NCI-H2029 (cell line): ENCODE measurements at places on chromosomes 13 and 19.

GRCh38 chr19:32388393-32388855 is 17.1 kb upstream of the DPY19L3 start:
- DNase-seq = no peak

GRCh38 chr13:27541386-27541785 is 78.9 kb downstream of the LNX2 start:
- no peak for DNase-seq

- no peak for DNase-seq
These were observed 1618.7 kb downstream of the OLFM4 start for GRCh38 chr13:54647275-54647674.

- peak; percentile 61 for DNase-seq
These were observed 548.2 kb downstream of the GPC5 start for GRCh38 chr13:91946498-91947070.

DNA sequence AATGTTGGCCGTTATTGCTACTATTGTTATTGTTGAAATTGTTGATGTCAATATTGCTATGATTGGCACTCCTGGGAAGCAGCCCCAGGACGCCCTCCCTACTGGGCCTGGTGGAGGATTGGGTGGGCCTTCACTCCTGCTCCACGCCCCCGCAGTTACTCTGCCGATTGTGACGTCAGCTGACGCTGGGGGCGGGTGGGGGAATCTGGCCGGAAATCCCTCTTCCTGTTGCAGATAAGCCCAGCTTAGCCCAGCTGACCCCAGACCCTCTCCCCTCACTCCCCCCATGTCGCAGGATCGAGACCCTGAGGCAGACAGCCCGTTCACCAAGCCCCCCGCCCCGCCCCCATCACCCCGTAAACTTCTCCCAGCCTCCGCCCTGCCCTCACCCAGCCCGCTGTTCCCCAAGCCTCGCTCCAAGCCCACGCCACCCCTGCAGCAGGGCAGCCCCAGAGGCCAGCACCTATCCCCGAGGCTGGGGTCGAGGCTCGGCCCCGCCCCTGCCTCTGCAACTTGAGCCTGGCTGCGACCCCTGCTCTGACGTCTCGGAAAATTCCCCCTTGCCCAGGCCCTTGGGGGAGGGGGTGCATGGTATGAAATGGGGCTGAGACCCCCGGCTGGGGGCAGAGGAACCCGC is at the start of gene ETV2:
ETV2 (plus strand) TSS at position 231 of the 637 bp plus-strand sequence. CDS start 716 bp downstream, outside the sequence.
- no peak for DNase-seq

- DNase-seq = peak; percentile 3
These were observed 485 bp upstream of the ZNF845 start for GRCh38 chr19:53333066-53333462.
